DMS79 treated with DMSO at 0.1 percent for 48 hours (cell line): ENCODE measurements at places on chromosomes 2 and 18.

- DNase-seq: no peak
These were observed 142.7 kb downstream of the DYSF start for GRCh38 chr2:71596011-71596410.

DNA sequence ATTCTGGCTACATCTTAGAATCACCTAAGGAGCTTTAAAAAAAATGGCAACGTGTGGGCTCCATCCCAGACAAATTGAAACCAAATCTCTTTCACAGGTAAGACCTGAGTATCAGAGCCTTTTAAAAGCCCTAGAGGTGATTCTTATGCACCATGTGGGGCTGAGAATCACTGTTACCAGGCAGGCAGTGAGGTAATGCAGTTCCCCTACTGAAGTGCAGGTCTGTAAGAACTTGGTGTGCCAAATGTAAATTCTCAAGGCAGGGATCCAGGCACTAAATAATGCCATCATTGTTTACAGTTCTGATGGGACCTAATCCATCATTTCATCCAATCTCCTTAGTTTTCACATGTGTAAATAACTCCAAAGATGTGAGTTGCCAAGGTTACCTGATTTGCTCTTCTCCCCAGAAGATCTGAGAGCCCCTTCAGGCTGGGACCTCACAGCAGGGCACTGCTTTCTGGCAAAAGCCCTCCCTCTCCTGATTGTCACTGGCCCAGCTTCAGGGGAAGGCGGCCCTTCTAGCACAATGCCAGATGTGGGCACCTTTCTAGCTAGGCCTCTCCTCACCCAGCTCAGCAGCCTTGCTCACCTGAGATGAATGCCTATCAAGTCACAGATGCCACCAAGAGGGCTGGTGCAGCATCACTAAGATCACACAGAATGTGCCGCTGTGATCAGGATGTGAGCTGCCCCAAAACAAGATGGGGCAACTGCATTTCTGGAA, 73.6 kb upstream of the RGPD5 start:
- peak; percentile 76 for DNase-seq

DNA sequence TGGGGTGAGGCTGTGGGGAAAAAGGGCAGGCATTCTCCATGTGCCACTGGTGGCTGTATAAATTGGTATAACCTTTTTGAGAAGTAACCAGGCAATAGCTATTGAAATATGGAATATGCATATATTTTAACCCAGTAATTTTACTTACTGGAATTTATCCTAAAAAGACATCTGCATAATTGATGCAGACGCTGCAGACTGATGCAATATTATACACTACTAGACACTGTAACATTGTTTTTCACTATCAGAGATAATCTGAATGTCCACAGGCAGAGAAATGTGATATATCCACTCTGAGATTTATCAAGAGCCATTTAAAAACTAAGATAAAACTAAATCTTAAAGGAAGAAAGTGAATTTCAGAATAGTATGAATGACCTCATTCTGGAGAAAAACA, 14.7 kb downstream of the THOC1 start:
- DNase-seq: no peak

- no peak for DNase-seq
These were observed 53.7 kb downstream of the HS1BP3 start for GRCh38 chr2:20596973-20597859.

GRCh38 chr2:118050974-118051373, 37.1 kb upstream of the CCDC93 start:
- DNase-seq: peak; percentile 30

DNA sequence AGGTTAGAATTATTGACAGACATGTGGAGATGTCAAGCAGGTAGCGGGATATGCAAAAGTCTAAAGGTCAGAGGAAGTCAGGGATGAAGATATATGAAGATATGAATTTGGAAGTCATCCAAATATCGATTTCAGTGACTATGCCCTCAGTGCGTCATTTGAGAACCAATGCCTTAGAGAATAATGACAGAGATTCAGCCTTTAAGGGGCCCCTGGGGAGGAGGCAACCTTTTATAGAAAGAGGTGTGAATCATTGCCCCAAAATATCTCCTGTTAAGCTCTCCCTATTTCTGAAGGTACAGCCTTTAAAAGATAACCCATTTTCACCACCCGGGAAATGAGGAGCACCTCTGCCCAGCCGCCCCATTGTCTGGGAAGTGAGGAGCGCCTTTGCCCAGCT, 223.4 kb downstream of the NCKAP5 start:
- no peak for DNase-seq

DNA sequence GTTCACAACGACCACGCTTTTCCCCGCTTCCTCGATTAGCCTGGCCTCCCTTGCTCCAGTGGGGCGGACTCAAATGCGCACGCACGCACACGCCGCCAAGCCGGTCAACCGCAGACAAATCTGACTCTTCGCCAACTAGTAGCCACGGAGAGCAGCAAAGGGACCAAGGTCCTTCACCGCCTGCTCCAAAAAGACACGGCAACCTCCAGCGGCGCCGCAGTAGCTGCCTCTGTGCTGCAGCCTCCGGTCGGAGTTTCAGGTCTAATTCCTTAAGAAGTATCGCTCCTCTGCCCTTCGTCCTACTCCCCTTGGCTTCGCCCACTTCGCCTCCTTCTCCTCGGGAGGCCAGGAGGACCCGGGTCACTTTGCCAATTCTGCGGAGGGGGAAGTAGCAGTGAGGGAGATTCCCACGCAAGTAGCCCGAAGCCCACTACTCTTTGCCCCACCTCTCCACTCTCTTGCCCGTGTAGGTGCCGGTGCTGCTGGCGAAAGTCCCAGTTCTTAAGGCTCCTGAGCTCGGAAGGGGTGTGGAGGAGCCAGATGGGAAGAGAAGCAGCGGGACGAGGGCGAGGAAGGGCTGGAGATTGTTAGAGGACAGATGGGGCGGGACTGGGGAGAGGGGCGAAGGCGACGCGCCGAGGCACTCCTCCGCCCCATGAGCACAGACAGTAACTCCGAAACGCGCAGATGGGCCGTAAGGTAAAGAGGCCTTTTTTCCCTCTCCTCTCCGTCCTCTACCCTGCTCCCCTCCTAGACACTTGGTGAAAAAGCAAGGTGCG, 615 bp downstream of the AKAIN1 start:
- peak; percentile 68 for DNase-seq

- no peak for DNase-seq
These were observed 198.6 kb upstream of the CWC22 start for GRCh38 chr2:180205621-180206235.

DNA sequence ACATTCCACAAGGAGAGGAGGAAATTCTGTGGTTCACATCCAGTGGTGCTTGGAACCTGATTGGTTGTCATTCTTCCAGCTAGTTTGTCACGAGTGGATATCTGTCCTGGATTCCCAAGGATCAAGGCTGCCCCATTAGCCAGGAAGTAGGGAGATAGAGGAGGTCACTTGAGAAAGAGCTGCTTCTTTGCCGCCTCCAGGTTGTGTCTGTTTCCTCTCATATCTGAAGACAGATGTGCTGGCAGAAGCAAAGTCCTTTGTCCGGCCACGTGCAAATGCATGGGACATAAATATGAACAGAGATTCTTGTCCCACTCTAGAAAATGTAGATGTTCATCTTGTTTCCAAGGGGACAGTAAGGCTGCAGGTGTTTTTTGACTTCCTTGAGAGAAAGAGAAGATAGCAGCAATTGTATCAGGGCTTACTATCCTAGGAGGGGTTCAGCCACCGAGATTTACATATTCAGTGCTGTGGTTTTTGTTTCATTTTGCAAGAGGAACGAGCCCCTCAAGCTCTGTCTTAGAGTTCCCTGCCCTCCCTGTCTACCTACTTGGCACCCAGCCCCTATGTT, 174.4 kb downstream of the RPIA start:
- DNase-seq: no peak

- no peak for DNase-seq
These were observed 37.5 kb upstream of the TPO start for GRCh38 chr2:1375794-1376193.

DNA sequence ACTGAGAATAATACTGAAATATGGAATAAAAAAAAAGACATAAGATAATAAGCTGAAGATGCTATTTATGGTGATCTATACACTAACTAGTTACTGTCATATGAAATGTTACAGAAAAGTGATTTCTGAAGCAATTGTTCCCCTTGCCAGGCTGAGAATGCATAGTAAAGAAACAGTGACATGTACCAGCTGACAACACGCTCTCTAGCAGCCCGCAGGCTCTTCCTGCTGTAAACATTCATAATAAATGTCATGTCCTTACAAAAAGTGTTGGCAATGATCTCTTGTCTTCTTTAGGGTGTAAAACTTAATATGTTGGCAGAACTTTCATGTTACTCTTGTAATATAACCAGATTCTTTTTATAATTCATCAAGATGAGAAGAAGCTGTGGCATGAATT, 1171.3 kb downstream of the DSC3 start:
- DNase-seq: no peak

- DNase-seq: no peak
These were observed 631.0 kb upstream of the NXPH2 start for GRCh38 chr2:139411236-139411635.

DNA sequence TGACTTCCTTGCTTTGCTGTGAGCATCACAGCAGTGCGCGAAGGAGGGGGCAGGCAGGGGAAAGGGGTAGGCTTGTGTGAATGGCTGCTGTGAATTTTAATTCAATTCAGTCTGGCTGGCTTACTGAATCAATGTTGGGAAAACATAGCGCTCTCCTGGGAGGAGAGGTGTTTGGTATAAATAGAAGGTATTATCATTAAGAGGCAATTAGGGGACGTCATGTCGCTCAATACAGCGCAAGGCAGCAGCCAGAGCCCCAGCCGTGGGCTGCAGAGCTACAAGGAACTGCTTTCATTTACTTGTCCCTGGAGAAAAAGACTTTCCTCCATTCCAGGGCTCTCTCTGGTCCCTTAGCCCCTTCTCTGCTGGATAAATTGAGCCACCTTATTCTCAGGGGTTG, 181.4 kb upstream of the MSH6 start:
- DNase-seq: no peak

GRCh38 chr18:62018759-62019041, 125.9 kb upstream of the RNF152 start:
- no peak for DNase-seq

DNA sequence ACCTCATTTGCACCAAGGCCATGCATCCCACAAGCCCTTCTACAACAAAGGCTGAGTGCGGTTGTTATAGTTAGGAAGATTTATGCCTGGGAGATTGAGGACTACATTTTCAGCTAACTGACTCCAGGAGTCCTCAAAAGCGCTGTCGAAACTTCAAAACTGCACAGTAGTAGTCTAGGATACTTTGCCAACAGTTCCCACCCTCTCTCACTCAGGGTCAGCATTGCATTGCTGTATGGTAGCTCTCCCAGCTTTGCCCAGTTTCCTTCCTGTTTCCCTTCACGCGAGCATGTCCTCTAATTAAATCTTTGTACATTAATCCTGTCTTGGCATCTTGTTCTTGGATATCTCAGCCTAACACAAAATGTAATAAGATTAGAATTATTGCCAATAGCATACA, 420.6 kb upstream of the UBE2E3 start:
- no peak for DNase-seq

GRCh38 chr18:43115076-43115921, at the start of gene RIT2:
Gene RIT2, minus strand, starts transcription at chr18:43115685.
- no peak for DNase-seq

DNA sequence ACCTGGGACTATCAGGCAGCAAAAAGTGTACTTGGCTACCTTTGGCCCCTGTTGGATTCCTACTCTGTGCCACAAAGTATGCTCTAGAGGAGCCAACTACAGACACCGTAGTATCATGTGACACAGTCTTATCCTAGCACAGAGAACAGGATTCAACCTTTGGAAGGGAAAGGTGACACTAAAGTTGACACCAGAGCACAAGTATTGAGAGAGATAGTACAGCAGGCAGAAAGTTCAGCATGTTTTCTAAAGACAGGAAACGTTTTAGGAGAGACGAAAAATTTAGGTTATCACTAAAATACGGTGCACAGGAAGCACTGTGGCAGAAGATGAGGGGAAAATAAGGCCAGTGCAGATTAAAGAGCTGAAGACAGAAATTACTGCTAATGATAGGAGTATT, 18.6 kb downstream of the SMAD2 start:
- no peak for DNase-seq

- no peak for DNase-seq
These were observed 76.1 kb downstream of the SEPTIN10 start for GRCh38 chr2:109537565-109538222.

GRCh38 chr2:211344289-211344688, 787.9 kb downstream of the CPS1 start:
- no peak for DNase-seq

DNA sequence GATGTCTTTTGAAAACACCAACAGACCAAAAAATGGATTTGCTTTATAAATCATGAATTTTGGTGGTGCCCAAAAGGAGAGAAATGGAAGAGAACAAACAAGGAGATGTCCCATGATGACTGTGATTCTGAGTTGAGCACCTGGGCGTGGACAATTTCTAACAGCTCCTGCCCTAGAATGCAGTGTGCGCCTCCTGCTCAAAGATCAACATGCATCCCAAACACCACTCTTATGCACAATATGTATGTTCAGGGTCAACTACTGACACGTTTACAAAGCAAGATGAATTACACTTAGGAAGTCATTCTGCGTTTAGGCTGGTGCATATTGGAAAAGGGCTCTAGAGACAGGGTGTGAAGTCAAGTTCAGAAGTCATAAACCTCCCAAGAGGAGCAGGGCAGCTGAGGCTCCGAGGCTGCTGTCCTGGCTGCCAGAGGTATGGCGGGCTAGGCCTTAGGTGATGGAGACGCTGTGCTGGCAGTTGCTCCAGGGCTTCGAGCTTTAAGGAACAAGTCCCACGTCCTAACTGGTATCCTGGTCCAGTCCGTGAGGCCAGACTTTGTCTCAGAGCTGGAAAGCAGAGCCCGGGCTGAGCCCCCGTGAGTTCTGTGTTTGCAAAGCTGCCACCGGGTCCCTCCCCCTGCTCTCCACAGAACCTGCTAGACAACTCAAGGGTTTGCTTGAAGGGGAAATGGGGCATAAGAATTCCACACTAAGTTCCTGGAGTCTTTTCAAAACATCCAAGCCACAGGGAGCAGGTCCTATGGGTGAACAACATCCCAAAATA, 74.0 kb downstream of the ZNF516 start:
- DNase-seq: peak; percentile 12

- no peak for DNase-seq
These were observed 7.8 kb upstream of the NPAS2 start for GRCh38 chr2:100812116-100812515.

DNA sequence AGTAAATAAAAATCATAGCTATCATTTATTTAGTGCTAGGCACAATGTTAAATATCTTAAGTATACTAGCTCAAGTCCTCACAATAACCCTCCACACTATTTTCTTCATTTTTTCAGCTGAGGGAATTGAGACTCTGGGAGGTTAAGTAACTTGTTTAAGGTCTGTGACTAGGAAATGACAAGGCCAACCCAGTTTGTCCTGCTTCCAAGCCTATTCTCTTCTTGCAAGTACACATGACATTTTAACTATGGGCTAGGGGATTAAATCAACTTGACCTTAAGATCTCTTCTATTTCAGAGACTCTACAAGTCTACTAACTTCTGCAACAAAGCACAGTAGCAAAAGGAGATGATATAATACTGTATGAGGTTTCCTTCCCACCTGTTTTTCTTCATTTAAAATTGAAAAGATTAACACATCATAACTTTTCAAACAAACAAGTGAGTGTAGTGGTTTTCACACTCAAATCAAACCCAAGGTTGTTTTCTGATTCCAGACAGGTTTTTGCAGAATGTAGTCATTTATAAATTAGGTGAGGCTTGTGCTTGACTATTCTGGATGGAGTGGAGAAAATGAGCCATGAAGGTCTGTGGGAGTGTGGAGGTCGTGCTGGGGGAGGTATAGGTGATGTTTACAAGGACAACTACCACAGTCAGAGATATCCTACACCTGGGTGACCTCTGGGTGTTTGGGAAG, 57.0 kb downstream of the CD28 start:
- DNase-seq: no peak

- no peak for DNase-seq
These were observed 33.4 kb downstream of the EMX1 start for GRCh38 chr2:72950558-72951255.

GRCh38 chr2:72745679-72746368, 80.0 kb downstream of the EXOC6B start:
- DNase-seq: peak; percentile 52
